ENCODE measurements at places on chromosomes 4 and X.
A peak's percentile ranks its signal among the peaks of the same experiment; 100 is the strongest.

DNA sequence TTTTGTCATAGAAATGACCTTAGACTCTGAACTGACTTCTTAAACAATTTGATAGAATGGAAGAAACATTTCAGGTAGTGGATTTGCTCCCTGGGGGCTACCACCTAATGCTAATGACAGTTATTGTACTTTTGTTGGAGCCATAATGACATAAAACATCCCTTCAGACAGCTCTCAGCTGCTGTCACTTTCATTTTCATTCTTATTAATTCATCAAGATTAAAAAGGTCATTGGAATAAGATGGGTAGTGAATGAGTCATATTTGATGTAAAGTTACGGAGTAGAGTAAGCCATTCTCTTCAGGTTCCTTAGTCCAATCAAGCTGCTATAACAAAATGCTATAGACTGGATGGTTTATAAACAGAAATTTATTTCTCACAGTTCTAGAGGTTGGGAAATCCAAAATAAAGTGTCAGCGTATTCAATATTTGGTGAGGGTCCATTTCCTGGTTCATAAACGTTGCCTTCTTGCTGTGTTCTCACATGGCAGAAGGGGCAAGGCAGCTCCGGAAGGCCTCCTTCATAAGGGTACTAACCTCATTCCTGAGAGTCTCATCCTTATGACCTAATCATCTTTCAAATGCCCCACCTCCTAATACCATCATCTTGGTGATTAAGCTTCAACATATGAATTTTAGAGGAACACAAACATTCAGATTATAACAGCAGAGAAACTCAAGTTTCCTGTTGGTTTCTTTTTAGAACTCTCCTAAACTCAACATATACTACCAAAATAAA, 268.5 kb downstream of the ARAP2 start:
- DNase-seq = no peak

DNA sequence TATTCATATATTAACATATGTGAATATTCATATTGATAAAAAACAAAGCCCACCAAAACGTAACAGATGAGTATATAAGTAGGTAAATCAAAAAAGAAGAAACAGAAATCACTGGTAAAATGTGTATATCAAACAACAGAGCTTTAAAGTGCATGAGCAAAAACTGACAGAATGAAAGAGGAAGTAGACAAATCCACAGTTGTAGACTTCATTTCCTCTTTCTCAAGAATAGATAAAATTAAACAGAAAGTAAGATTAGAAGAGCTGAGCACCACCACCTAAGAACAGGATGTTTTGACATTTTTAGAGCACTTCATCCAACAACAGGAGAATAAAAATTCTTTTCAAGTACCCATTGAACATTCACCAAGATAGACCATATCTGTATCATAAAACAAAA, 64.6 kb downstream of the CNKSR2 start:
- DNase-seq = no peak

GRCh38 chrX:144730471-144730870, 516.8 kb upstream of the SPANXN1 start:
- peak; percentile 2 for DNase-seq

GRCh38 chr4:110119337-110119736, 79.1 kb downstream of the ELOVL6 start:
- no peak for DNase-seq

DNA sequence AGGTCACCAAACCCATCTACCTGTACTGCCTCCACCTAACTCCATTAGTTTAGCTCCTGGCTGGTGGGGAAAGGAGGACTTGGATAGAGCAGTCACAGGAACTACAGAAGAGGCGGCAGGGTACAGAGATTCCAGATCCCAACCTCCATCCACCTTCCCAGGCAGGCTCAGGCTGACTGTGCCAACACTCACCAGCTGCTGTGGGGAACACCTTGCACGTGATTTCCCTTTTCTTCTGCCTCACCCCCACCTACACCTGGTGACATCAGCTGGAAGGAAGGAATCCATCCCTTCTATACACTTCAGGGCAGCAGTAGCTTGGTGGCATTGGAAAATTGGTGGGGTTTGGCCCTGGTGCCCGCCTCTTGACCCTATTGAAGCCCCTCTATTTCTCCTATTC, 41.5 kb downstream of the EFNB1 start:
- DNase-seq = no peak

- DNase-seq = no peak
Observed at GRCh38 chr4:62015043-62015739, 815.1 kb downstream of the ADGRL3 start.

GRCh38 chrX:129984111-129984958, 1.9 kb downstream of the BCORL1 start:
- DNase-seq = peak; percentile 79

- DNase-seq = no peak
Observed at GRCh38 chr4:7389101-7389701, 45.5 kb downstream of the PSAPL1 start.

GRCh38 chrX:45434231-45434630, 233.6 kb upstream of the DIPK2B start:
- no peak for DNase-seq

DNA sequence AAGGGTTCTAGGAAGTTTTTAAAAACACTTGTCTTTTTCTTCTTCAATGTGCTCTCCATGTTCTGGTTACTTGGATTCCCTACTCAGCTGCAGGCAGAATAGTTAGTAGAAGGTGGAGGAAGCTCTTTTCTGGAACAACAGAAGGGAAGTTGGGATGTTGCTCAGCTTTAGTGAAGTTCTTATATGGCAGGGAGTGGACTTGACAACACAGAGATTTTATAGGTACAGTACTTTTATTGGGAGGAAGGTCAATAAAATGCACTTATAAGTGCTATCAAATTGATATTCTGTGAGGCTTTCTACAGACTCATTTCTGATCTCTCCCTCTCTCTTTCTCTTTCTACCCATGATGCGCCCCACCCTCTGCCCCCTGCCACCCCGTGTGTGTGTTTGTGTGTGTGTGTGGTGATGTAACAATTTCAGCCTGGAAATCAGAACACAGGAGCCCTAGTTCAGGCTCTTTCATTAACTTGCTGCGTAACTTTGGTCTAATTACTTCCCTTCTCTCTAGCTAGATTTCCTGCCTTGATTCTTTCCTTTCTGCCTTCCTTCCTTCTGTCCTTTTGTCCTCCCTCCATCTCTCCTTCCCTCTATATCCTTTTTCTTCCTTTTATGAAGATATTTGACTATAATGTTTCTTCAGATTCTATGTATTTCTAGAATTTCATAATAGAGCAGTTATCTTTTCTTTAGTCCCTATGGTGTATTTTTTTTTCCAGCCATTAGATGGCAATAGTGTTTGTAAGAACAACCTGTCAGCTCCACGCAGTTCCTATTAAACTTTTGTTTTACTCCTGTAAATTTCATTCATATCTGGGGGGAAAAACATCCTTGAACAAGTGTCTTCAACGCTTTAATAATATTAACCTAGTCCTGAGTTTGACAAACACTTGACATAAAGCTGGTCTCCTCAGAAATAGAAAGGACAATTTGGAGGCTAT, 37.1 kb downstream of the HEPH start:
- DNase-seq = peak; percentile 19

GRCh38 chrX:128759177-128759576, 707.0 kb upstream of the ACTRT1 start:
- DNase-seq = no peak

- no peak for DNase-seq
Observed at GRCh38 chr4:175813204-175813603, 1.1 kb upstream of the GPM6A start.

- no peak for DNase-seq
Observed at GRCh38 chr4:55993994-55994663, 45.4 kb downstream of the CEP135 start.

DNA sequence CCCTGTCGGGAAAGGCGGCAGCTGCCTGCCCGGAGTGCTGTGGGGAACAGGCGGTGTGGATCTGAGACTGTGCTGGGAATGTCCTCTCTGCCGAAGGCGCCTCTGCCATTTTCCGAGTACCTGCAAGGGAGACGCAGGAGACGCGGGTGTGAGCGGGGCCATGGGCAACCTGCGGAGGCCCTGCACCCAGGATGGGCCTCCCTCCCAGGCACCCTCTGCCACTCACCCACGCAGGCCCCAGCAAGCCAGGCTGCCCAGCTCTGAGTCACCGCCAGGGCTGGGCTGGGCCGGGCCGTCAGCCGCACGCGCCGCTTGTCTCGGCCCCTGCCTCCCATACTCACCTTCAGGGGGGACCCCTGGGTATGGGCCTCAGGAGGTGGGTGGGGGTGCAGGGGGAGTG, 3.5 kb upstream of the FGFR3 start:
- DNase-seq = no peak

DNA sequence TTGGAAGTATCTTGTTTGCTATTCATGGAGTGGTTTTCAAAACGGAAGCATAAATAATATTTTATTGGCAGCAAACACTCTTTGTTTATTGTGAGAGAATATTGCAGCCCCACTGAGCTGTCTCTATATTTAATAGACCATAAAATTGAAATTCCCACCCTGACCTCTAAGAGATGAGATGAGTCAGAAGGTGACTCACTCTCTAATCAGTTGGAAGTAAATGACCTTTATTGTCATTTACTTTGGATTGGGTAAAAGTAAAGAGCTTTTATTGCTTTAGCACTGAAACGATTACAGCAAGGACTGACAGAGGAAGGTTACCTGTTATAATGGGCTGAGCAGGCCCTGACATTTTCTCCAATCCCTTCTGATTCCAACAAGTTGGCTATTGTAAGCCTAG, 55.0 kb downstream of the SYTL5 start:
- DNase-seq = no peak

GRCh38 chr4:150533673-150534072, 48.3 kb upstream of the MAB21L2 start:
- DNase-seq = no peak

- DNase-seq = no peak
Observed at GRCh38 chrX:138763761-138764160, 52.2 kb upstream of the FGF13 start.

- DNase-seq = no peak
Observed at GRCh38 chr4:4631150-4631549, 89.3 kb upstream of the STX18 start.

- no peak for DNase-seq
Observed at GRCh38 chr4:60962286-60962685, 237.8 kb upstream of the ADGRL3 start.

GRCh38 chrX:130555341-130555740, 153.6 kb downstream of the RBMX2 start:
- peak; percentile 32 for DNase-seq

DNA sequence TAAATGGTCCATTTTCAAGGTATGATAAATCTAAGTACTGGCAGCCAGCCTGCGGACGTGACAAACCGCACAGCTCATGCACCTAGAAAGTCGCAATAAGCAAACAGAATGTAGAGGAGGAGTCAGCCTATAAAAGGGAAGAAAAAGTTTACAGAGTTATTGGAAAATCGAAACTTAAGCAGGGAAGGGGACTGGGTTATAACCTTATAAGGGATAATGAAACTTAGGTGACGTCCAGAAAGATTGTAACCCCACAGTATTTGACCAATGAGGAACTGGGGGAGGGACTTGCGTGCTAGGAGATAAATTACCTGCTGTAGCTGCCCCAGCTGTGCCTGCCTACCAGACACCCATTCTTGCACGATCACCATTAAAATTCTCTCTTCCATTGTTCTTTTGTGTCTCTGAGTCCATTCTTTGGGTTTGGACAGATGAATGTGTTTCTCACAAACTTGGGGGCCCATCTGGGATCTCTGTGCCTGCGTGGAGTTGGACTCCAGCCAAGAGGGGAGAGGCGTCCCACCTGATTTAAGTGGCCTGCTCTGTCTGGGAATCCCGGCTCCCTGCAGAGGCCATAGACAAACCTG, 61.0 kb downstream of the ZCCHC12 start:
- no peak for DNase-seq

GRCh38 chr4:137979938-137980337, 262.2 kb downstream of the SLC7A11 start:
- DNase-seq = no peak

- DNase-seq = no peak
Observed at GRCh38 chr4:109041463-109042360, 260.7 kb downstream of the COL25A1 start.

DNA sequence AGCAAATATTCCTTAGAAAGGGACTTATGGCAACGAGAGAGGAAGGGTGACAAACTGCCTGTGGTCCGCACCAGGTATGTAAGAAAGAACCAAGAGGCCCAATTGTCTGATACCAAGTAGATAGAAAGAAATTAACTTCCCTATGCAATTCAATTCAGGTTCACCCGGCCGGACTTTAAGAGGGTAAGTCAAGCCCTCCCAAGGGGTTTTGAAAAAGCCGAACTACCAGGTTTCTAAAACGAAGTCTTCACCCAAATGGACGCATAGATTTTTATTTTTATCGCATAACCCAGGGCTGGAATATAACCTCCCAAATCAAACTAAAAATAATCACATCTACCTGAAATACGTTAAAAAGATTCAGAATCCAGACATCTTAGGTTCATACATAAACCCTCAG, 1.6 kb upstream of the MAB21L2 start:
- no peak for DNase-seq

- DNase-seq = peak; percentile 35
Observed at GRCh38 chrX:100648458-100649417, 4.7 kb downstream of the SRPX2 start.

- no peak for DNase-seq
Observed at GRCh38 chr4:129994715-129995114, 898.8 kb downstream of the C4orf33 start.

DNA sequence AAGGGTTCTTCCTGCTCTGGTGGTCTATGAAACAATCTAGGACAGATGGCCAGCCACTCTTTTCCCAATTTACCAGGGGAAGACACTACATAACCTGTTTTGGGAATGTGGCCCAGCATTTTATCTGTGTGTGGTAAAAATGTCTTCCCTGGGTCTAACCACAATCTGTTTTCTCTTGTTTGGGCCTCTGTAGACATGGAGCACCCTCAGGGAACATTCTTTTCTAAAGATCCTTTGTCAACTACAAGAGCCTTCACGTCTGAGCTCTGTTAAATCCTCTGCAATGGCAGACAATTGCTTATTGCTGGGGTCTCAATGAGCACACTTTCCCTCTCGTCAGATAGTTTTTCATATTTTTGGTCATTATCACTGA, 35.5 kb downstream of the PLAC1 start:
- DNase-seq = no peak

GRCh38 chrX:38929966-38930421, 128.7 kb downstream of the MID1IP1 start:
- DNase-seq = peak; percentile 51

GRCh38 chr4:168293386-168293975, 25.1 kb downstream of the DDX60 start:
- no peak for DNase-seq

All from GM03348 (cell line).